A172 (cell line): ENCODE measurements at places on chromosomes 16 and 17. TPM values are rescaled to one million over a fixed set of nuclear protein-coding genes. Genes with fewer than 3 reads are reported as not detected.

- no peak for DNase-seq
These were observed 66.0 kb downstream of the SMPD3 start for GRCh38 chr16:68382296-68382718.

- no peak for DNase-seq
These were observed 24.7 kb downstream of the PSMD7 start for GRCh38 chr16:74321356-74321755.

- DNase-seq = no peak
These were observed 128.3 kb upstream of the NUDT7 start for GRCh38 chr16:77594057-77594456.

DNA sequence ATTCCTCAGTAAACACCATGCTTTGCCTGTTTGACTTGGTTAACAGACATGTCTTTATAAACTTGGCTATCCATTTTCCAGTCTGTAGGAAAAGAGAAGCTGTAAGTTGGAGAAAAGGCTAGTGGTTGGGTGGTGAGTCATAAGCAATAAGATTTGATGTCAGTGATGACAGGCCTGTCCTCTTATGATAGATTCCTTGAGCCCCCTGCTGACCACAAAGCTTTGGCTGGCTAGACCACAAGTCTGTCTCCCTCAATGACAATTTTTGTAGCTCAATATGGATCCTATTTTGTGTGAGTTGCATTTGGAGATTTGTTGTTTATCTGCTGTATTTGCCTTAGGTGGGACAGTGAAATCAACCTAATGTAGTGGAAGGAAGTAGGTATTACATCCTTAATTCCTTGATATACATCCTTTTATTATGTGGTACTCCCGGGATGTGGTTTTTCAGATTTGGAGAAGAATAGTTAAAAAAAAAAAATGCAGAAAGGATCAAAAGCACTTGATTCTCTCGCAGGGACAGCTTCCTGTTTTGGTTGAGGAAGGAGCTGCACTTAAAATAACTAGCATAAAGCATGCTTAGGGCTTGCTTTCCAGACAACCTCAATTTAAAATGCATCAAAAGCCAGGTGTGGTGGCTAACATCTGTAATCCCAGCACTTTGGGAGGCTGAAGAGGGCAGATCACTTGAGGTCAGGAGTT is 67.4 kb downstream of the SIAH1 start:
- DNase-seq = peak; percentile 80

- no peak for DNase-seq
These were observed 51.3 kb upstream of the ZNF750 start for GRCh38 chr17:82890926-82891678.

- DNase-seq = no peak
These were observed at the start of gene WNT9B for GRCh38 chr17:46851029-46851741. Gene WNT9B, plus strand, starts transcription at chr17:46851583. Its CDS starts 56 bp downstream, at chr17:46851639.

GRCh38 chr16:28139530-28139929 is 72.2 kb downstream of the XPO6 start:
- no peak for DNase-seq

DNA sequence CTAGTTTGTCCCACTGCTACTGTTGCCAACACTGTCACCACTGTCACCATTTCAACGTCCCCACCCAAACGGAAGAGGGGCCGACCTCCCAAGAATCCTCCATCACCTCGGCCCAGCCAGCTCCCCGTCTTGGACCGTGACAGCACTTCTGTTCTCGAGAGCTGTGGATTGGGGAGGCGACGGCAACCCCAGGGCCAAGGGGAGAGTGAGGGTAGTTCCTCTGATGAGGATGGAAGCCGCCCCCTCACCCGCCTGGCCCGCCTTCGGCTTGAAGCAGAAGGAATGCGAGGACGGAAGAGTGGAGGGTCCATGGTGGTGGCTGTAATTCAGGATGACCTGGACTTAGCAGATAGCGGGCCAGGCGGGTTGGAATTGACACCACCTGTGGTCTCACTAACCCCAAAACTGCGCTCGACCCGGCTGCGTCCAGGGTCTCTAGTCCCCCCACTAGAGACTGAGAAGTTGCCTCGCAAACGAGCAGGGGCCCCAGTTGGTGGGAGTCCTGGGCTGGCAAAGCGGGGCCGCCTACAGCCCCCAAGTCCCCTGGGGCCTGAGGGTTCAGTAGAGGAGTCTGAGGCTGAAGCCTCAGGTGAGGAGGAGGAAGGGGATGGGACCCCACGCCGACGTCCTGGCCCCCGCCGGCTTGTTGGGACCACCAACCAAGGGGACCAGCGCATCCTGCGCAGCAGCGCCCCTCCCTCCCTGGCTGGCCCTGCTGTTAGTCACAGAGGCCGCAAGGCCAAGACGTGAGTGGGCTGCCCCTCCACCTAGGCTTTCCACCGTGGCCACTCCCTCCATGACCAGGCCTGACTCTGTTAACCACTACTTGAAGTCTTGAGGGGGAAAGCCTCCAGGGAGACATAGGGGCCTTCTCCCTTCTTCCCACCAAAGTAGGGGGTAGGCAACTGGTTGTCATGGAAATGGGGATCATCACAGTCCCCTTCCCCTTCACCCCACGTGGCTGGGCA is 9.0 kb upstream of the PHKG2 start:
- peak; percentile 25 for DNase-seq

DNA sequence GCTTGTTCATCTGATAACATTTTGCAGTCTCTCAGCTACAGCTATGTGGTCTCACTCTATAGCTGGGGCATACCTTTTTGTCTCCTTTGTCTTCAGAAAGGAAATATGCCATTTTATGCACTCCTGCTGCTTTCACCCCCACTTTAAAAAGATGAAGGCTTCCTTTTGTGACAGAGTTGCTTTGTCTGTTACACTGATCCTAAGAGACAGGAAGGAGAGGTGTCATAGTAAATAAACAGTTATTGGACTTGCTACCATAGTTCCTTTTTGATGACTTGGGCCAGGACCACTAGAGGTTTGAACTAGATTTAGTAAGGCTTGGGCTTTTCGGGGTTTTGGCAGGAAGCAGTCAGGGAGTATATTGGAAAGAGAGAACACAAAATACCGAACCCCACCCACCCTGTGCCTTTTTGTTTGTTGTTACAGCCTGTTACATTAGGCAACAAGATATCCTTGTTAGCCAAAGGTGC is 1.8 kb upstream of the METTL9 start:
- no peak for DNase-seq

DNA sequence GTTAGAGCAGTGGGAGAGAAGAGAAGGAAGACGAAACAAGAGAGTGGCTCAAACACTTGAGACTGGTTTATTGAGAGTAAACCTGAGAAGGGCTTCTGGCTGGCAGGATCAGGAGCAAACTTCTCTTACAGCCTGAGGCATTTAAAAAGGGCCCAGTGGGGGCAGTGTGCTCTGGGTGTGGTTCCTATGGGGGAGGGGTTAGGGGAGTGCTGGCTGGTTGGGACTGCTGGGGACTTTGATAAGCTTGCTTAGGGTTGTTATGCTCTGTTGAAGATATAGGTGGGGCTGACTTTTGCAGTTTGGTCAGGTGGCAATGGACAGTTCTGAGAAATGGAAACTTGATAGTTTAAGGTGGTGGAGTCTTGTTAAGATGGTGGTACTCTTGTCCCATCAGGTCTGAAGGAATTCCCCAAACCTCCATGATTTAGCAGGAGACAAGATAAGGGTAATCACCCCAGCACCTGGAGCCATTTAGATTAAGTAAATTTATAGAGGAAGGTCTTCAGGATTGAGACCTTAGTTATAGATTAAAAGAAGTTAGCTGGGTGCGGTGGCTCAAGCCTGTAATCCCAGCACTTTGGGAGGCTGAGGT is 79.3 kb downstream of the EMP2 start:
- no peak for DNase-seq

ADCY7 gene
- 13.8 and 17.7 TPM in 2 replicates for total RNA-seq

OR3A3 gene
- total RNA-seq = not detected in 2 replicates

ANKRD40CL gene
- not detected in 2 replicates for total RNA-seq
